ENCODE measurements at places on chromosomes 3 and 15.

DNA sequence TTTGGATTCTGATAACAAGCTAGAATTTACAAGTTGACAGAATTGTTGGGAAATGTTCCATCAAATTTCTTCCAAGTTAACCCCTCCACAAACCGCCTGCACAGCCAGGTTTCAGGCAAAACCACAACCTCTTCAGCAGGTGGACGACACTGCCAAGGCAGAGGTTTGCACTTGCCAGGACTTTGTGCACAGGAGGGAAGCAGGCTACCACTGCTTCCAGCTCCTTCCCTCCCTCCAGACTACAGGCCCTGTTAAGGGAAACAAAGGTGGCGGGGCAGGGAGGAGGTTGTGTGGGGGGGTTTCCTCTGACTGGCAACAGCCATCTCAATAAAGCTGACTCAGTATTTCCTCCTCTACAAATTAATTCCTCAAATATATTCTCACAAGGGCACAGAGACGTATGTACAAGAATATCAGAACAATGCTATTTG is 42.2 kb downstream of the TBC1D2B start:
- DNase-seq: no peak

- DNase-seq: no peak
These were observed 197.0 kb upstream of the CFAP20DC start for GRCh38 chr3:59246719-59247401.

DNA sequence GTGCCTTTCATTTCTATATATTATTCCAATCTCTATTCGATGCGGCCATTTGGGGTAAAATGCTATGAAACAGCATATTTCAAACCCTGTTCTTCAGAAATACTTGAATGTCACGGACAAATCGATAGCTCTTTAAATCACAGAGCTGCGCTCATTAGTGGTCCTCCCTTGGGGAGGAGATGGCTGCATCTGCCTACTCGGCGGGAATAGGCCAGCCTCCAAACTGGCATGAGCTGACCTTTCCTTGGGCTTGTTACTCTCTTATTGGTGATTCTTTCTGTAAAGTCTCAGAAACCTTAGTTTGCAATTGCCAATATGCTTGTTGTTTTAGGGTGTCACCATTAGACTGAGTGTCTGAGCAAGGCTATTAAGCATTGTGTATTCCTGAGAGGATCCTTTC is 120.9 kb downstream of the BDH1 start:
- DNase-seq: no peak

- DNase-seq: no peak
These were observed 143.3 kb downstream of the KLF13 start for GRCh38 chr15:31469786-31470525.

DNA sequence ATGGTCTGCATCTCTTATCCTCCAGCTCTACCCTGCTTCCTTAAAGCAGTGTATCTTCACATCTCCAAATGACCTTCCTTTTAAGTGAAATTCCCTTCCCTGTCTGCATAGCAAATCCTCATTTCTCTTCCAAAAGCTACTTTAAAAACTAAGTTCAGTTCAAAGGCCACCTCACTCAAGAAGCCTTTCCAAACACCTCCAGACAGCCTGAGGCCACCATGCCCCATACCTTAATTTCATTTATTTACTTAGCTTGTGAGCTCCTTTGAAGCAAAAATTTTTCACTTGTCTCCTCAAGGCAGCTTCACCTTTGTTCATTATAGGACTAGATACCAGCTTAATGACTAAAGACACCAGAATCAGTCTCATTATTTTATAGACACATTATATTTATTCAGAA is 39.4 kb downstream of the PIGB start:
- DNase-seq: no peak

DNA sequence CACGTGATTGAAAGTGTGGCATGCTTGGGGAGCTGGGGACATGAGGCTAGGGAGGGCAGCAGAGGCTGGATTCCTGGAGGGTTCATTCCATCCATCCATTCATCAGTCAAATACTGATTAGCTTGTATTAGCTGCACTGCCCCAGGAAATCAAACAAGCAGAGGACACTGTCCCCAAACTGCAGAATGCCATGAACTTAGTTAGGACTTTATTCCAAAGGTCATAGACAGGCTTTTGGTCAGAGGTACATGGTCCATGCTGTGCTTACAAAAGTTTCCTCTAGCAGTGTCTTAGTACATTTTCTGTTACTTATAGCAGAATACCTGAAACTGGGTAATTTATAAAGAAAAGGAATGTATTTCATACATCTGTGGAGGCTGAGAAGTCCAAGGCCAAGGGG is 47.7 kb downstream of the LMCD1 start:
- no peak for DNase-seq

- no peak for DNase-seq
These were observed 33.0 kb upstream of the AMOTL2 start for GRCh38 chr3:134407239-134407625.

- no peak for DNase-seq
These were observed 4.1 kb upstream of the TGM5 start for GRCh38 chr15:43270676-43271306.

GRCh38 chr3:35241236-35241635 is 398.1 kb upstream of the ARPP21 start:
- no peak for DNase-seq

DNA sequence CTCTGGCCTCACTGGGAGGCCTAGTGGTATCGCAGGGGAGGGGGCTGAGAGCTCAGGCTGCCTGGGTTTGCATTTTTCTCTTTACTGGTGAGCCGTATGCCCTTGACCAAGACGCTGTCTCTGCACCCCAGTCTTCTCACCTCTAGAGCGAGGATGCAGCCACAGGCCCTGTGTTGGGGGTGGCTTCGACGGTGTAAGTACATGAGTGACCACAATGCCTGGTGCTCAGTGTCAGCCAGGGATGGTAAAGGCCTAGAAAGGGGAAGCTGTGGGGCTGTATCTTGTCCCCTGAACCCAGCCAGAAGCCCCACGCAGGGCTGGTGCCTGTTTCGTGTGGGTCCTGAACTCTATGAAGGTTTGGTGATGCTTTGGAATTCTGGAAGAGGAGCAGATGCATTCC is 19.8 kb downstream of the SYNM start:
- DNase-seq: no peak
